D721Med (cell line): ENCODE measurements at places on chromosomes 7 and 10.

DNA sequence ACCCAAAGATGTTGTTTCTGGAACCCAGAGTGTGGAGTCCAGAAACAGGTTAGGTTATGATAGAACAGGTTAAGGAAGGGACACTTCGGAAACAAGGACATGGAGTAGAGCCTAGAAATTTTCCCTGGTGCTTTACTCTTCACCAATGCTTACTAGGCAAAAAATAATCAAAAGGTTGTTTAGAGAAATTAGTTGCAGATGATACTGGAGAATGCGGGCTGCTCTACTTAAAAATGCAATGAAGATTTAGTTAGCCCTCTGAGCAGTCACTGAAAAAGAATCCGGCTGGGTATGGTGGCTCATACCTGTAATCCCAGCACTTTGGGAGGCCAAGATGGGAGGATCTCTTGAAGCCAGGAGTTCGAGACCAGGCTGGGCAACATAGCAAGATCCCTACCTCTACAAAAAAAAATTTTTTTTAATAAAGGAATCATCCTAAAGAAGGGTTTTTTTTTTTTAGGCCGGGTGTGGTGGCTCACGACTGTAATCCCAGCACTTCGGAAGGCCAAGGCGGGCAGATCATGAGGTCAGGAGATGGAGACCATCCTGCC lies 3.3 kb upstream of the UBE2H start:
- no peak for DNase-seq

DNA sequence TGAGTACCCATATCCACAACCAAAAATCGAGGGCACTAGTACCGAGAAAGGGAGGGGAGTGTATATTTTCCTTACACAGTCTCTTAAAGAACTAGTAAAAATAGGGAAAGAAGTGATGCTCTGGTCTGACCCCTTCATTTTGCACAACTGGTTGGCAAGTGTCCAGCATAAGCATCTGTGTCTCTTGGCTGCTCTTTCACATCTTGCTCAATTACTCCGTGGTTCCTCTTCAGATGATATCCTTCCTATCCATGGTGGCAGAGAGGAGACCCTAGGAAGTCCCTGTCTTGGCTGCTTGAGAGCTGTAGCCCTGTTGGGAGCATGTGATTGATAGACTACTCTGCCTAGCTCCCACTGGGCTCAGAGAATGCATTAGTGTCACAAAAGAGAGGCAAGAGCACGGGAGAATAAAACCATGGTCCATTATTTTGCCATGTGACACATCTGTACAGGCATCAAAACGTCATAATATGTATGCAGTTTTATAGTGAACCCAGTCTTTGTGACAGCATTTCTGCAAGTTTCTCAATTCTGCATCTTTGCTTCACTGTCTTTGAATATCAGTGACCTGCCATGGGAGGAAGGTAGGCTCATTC lies 111.8 kb upstream of the ANKRD1 start:
- DNase-seq = no peak

GRCh38 chr10:1290071-1290471 lies 233.9 kb downstream of the WDR37 start:
- DNase-seq = no peak

DNA sequence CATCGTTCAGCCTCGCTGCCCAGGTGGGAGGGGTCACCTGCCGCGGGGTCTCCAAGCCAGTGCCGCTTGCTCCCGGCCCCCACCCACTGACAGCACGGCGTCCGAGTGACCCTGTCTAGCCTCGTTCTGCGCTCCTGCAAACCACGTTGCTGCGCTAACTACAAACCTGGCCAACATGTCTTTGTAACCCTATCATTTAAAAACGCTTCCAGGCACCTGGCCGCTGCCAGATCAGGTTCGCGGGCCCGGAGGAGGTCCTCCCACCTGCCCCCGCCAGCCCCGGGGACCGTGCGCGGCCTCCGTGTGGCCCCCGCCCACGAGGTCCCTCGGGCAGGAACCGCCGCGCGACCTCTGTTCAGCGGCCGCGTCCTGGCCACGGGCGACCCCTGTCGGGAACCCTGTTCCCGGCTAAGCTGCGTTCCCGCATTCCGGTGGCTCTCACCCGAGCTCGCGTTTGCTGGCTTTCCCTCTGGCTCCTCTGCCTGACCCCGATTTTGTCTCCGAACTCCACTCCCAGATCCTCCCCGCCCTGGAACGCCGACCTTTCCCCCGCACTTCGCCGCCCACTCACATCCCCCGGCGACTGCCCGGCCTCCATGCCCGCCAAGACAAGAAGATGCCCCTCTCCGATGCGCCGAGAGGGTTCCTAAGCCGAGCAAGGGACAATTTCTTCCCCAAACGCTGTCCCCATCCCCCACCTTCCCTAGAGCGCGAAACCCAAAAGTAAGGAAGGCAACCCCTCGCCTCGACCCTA lies 2.4 kb downstream of the SFMBT2 start:
- DNase-seq = no peak

DNA sequence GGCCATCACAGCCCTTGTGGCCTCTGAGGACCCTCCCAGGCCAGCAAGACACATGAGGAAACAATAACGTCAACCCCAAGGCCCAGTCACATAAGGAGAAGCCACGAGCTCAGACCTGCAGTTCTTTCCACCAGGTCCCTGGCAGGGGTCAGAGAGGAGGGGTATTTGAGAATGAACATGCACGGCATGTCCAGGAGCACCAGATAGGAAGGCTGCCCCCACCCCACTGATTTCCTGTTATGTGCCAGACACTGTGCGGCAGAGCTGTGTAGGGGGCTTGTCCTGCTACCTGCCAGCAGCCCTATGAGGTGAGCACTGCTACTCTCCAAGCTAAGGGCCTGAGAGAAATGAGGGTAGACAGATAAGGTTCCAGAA lies 40.7 kb upstream of the ZMIZ1 start:
- no peak for DNase-seq

GRCh38 chr10:79182781-79183467 lies 114.2 kb downstream of the ZMIZ1 start:
- DNase-seq = no peak

GRCh38 chr7:143363016-143363937 lies 764 bp upstream of the FAM131B start:
- no peak for DNase-seq

- DNase-seq = no peak
Observed at GRCh38 chr7:105776986-105777910, 99.2 kb downstream of the ATXN7L1 start.

GRCh38 chr10:85741626-85742300 lies 624.8 kb downstream of the GRID1 start:
- no peak for DNase-seq

- no peak for DNase-seq
Observed at GRCh38 chr7:155567646-155568332, 21.4 kb upstream of the CNPY1 start.
